Ovary (tissue), 10 donors: ENCODE measurements at places on chromosomes 1 and 21. TPM values are rescaled to one million over a fixed set of nuclear protein-coding genes. Genes with fewer than 3 reads are reported as not detected.

The C1orf105 gene
- total RNA-seq, result not detected

The ZNF670 gene
- 4.4 TPM for total RNA-seq

The DTL gene
- total RNA-seq, result 0.12 TPM

The USP48 gene
- total RNA-seq, result 51.4 TPM

GRCh38 chr1:56199956-56200355 lies 379.4 kb downstream of the PLPP3 start:
- H3K4me1 ChIP-seq, result peaks cover 2% of the 10 kb centered on the region
- no peak for DNase-seq
- no peaks in the 10 kb centered on the region for H3K36me3 ChIP-seq
- no peaks in the 10 kb centered on the region for H3K27me3 ChIP-seq
- no peak overlapping the region for H3K4me3 ChIP-seq

DNA sequence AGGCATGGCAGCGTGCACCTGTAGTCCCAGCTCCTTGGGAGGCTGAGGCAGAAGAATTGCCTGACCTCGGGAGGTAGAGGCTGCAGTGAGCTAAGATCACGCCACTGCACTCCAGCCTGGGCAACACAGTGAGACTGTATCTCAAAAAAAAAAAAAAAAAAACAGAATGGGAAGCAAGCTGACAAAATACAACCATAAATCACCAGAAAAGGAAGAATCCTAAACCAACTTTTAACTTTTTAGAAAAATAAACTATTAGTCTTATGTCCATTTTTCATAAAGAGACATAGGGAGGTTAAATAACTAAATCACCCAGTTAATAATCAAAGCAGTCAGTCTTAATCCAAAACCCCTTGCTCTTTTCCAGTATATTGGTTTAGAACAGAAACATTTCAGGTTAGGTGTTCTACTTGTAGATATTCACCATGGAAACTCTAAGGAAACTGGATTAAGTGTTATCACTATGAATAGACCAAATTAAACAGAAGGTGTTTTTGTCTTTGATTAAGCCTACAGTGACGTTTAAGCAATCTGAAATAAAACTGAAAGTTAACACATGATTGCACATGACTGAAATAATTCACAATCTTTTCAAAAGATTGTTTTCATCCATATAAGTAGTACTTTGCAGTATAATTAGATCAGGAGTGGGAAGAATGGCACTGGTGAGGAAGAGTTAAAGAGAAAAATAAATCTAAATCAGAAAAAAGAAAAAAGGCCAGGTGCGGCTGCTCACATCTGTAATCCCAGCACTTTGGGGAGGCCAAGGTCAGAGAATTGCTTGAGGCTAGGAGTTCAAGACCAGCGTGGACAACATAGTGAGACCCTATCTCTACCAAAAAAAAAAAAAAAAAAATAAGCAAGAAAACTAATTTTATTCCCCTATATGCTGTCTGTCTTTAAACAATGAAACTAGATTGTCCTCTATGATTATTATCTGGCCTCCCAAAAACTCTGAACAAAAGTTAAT lies 9.6 kb downstream of the CDC42BPA start:
- no peaks in the 10 kb centered on the region for H3K36me3 ChIP-seq
- no peaks in the 10 kb centered on the region for H3K4me1 ChIP-seq
- H3K4me3 ChIP-seq, result no peak overlapping the region
- no peaks in the 10 kb centered on the region for H3K27me3 ChIP-seq

GRCh38 chr1:236281198-236281653 lies 532 bp downstream of the ERO1B start:
- peaks cover 1% of the 10 kb centered on the region for H3K4me1 ChIP-seq
- no peaks in the 10 kb centered on the region for H3K27me3 ChIP-seq
- peak overlapping the region; percentile 43 for H3K27ac ChIP-seq
- peak; percentile 32 for DNase-seq

GRCh38 chr1:99306644-99307043 lies 42.4 kb downstream of the PLPPR4 start:
- H3K4me1 ChIP-seq, result no peaks in the 10 kb centered on the region
- no peaks in the 10 kb centered on the region for H3K27me3 ChIP-seq
- DNase-seq, result no peak
- no peak overlapping the region for H3K4me3 ChIP-seq
- H3K36me3 ChIP-seq, result no peaks in the 10 kb centered on the region

DNA sequence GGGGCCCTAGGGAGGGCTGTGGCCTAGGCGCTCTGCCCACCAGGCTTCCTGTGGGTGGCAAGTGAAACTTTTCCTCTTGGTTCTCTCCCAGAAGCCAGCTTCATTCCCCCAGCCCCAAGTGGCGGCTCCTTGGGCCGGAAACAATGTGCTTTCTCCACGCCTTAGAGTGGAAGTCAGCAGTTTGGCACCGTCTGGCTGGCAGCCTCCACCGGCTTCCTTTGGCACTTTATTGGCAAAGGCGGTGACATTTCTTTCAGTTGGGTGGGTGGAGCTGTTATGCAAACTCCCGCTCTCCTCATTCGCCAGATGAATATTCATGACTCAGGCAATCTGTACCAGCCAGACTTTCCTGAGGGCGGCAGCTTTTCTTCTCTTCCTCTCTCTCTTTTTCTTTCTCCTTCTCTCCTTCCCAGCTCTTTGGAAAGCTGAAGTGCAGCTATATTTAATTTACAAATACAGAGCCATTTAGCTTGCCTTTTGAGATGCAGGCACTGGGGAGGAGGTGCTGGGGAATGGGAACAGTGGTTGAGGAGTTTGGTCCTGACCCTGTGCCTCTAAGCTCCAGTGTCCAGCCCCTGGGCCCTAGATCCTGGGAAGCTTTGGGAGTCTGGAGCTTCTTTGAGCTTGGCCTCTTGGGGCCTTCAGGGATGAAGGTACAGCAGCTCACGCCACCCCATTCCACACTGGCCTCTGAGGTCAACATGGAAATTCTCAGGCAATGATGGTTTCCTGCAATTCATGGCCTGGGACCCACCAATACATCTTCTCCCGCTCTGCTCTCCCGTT lies 67.8 kb upstream of the POU3F1 start:
- H3K4me1 ChIP-seq, result no peaks in the 10 kb centered on the region
- no peak for DNase-seq
- H3K4me3 ChIP-seq, result no peak overlapping the region
- H3K27me3 ChIP-seq, result no peaks in the 10 kb centered on the region

GRCh38 chr1:206486995-206487788 lies 16.9 kb downstream of the IKBKE start:
- H3K27me3 ChIP-seq, result no peaks in the 10 kb centered on the region
- no peaks in the 10 kb centered on the region for H3K36me3 ChIP-seq
- no peaks in the 10 kb centered on the region for H3K4me1 ChIP-seq
- no peak for DNase-seq
- no peak overlapping the region for H3K27ac ChIP-seq

DNA sequence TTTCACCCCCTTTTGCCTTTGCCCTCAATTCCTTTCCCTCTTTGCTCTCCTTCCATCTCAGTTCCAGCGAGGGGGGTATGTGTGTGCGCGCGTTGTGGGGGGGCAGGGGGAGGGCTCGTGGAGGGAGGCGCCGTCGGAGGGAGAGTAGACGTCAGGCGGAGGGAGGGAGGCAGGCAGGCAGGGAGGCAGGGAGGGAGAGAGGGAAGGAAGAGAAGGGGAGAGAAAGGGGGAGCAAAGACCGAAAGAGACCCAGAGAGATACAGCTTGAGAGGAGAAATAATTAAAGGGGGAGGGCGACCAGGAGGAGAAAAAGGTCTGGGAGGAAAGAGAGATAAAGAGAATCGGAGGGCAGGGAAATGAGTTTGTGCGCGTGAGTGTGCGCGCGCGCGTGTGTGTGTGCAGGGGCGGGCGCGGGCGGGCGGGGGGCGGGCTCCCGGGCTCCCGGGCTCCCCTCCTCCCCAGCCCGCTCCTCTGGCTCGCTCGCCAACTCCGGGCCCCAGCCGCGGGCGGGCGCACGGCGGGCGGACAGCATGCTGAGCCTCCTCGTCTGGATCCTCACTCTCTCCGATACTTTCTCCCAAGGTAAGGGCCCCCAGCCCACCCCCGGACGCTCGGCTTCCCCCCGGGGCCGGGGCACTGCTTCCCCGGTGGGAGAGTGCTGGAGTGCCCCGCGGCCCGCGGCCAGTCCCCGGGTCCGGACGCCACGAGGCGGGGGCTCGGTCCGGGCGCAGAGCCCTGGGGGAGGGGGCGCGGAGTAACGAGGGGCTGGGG lies at the start of gene KIRREL1:
TSS of gene KIRREL1 (plus strand) at position 499 of the 771 bp plus-strand sequence. CDS start at position 531, 32 bp downstream.
- H3K27me3 ChIP-seq, result no peaks in the 10 kb centered on the region
- H3K4me3 ChIP-seq, result peak within 1 kb of the TSS; percentile 97
- H3K36me3 ChIP-seq, result no peaks in the 10 kb centered on the region

GRCh38 chr1:184078564-184079249 lies 27.2 kb downstream of the TSEN15 start:
- no peak for DNase-seq
- no peaks in the 10 kb centered on the region for H3K4me1 ChIP-seq
- H3K27me3 ChIP-seq, result no peaks in the 10 kb centered on the region

GRCh38 chr1:109668123-109668775 lies 392 bp downstream of the GSTM2 start:
- peak overlapping the region; percentile 49 for H3K4me3 ChIP-seq
- no peaks in the 10 kb centered on the region for H3K27me3 ChIP-seq
- H3K4me1 ChIP-seq, result peaks cover 5% of the 10 kb centered on the region
- H3K36me3 ChIP-seq, result no peaks in the 10 kb centered on the region

GRCh38 chr1:182453631-182454030 lies 3.7 kb downstream of the RGSL1 start:
- DNase-seq, result no peak
- H3K27me3 ChIP-seq, result no peaks in the 10 kb centered on the region
- no peak overlapping the region for H3K4me3 ChIP-seq
- H3K4me1 ChIP-seq, result no peaks in the 10 kb centered on the region

DNA sequence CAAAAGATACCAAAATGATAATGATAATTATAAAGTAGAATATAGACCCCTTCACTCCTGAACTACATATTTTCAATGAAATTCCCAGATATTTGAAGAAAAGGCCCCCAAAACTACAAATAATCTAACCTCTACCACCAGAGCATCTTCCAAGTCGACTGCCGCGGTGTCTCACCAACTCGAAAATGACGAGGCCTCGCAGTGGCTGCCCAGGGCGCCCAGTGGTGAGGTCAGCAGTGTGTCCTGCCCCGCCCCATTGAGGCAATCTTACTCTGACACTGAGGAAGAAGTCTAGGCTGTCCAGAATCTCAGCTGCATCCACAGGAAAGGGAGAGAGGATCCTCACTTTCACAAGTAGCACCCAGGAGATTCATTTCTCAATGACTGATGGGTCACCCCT lies 5.2 kb downstream of the DUSP10 start:
- no peak overlapping the region for H3K27ac ChIP-seq
- H3K4me1 ChIP-seq, result no peaks in the 10 kb centered on the region
- H3K4me3 ChIP-seq, result no peak overlapping the region
- no peaks in the 10 kb centered on the region for H3K27me3 ChIP-seq
- DNase-seq, result no peak

DNA sequence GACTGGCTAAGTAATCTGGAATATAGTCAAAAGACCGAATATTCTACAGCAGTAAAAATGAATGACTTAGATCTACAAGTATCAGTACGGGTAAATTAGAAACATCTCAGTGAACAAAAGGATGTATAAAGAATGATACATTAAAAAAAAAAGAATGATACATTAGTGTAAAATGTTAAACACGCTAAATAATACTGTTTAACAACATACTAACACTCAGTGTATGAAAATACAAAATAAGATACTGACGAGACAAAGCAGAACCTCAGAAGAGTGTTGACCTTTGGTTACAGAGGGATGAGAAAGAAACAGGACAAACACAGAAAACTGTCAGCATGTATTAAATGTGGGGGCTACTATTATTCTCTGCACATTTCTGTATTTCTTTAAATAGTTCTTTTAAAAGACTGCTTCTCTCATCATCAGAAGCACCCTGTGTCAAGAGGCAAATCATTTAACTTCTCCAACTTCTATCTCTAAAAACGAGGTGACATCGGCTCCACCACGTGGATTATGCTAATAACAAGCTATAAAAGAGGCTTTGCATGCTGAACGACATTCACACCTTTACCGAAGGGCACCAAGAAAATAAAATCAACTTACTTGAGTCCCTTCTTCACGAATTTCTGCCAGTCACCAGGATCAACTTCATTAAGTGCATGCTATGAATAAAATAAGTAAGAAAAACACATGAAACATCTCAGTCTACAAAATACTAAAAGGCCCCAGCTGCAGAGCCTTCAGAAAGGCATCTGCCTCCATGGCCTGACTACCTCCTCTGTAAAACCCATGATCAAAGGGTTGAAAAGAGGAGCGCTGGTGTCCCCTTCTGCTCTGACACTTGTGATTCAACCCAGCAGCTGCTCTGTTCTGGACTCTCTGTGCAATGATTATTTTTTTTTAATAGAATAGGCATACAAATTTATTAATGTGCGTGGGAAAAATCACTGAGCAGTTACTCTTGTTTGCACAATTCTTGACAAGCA lies 42.5 kb downstream of the MRAP start:
- H3K4me3 ChIP-seq, result no peak overlapping the region
- H3K27me3 ChIP-seq, result no peaks in the 10 kb centered on the region
- DNase-seq, result no peak
- peaks cover 5% of the 10 kb centered on the region for H3K36me3 ChIP-seq
- no peaks in the 10 kb centered on the region for H3K4me1 ChIP-seq
- no peak overlapping the region for H3K27ac ChIP-seq

DNA sequence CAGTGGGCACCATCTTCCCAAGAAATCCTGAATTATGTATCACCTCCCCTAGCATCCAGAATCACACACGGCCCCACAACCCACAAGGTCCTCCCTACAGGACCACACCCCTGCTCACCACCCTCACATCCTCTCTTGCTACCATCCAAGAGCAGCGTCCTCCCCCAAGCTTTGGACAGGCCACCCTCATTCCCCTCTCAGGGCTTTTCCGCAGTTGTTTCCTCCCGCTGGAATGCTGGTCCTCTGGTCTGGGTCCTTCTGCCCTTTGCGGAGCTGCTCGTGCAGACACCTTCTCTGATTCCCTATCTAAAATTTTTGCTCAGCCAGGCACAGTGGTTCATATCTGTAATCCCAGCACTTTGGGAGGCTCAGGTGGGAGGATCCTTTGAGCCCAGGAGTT lies 56.5 kb downstream of the TOMM20 start:
- no peak for DNase-seq
- H3K36me3 ChIP-seq, result no peaks in the 10 kb centered on the region
- no peaks in the 10 kb centered on the region for H3K27me3 ChIP-seq

GRCh38 chr1:183293241-183293640 lies 107.2 kb downstream of the LAMC2 start:
- H3K4me1 ChIP-seq, result no peaks in the 10 kb centered on the region
- no peak overlapping the region for H3K4me3 ChIP-seq
- H3K27ac ChIP-seq, result no peak overlapping the region
- H3K36me3 ChIP-seq, result no peaks in the 10 kb centered on the region
- DNase-seq, result no peak

DNA sequence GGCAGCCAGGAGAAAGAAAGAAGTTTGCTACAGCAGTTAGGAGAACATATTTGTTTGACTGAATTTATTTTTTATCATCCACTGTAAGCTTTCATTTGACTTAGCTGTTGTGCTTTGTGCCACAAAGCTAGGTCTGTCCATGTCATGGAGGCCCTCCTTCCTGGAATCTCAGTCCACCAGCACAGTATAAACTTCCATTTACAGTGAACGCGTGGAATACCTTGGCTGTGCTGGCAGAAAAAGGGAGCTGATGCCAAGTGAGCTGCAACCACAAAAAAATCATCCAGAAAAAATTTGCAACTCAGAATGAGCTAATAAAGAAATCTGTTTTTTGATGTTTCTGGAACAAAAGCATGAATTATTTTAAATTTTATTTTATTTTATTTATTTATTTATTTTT lies 72.6 kb downstream of the ATP6V1G3 start:
- no peaks in the 10 kb centered on the region for H3K36me3 ChIP-seq
- no peak overlapping the region for H3K27ac ChIP-seq
- H3K27me3 ChIP-seq, result no peaks in the 10 kb centered on the region

- DNase-seq, result peak; percentile 70
- peaks cover 26% of the 10 kb centered on the region for H3K4me1 ChIP-seq
- H3K27me3 ChIP-seq, result no peaks in the 10 kb centered on the region
- peak within 1 kb of the TSS; percentile 69 for H3K27ac ChIP-seq
- peak within 1 kb of the TSS; percentile 90 for H3K4me3 ChIP-seq
Observed at GRCh38 chr1:230867903-230868735, at the start of gene C1orf198. TSS of gene C1orf198 (minus strand) at chr1:230868521. CDS start at chr1:230868512, 9 bp downstream.

GRCh38 chr1:3030663-3031381 lies 9.6 kb downstream of the ACTRT2 start:
- H3K27me3 ChIP-seq, result no peaks in the 10 kb centered on the region
- H3K27ac ChIP-seq, result no peak overlapping the region
- no peaks in the 10 kb centered on the region for H3K4me1 ChIP-seq
